Regular cardiac myocyte (primary cell): ENCODE measurements at places on chromosomes 3 and 15. TPM values are rescaled to one million over a fixed set of nuclear protein-coding genes. Genes with fewer than 3 reads are reported as not detected.

SLC28A2 gene
- total RNA-seq, result under 0.01 TPM in 1 of 2 replicates, not detected in the other

CISH gene
- total RNA-seq, result 0.28 and 0.58 TPM in 2 replicates

C2CD4B gene
- total RNA-seq, result 0.19 and 0.28 TPM in 2 replicates

FOXL2 gene
- under 0.01 and 0.19 TPM in 2 replicates for total RNA-seq

SAMMSON gene
- total RNA-seq, result 0.28 TPM in 1 of 2 replicates, not detected in the other

GOLGA8T gene
- 0.28 TPM in 1 of 2 replicates, not detected in the other for total RNA-seq

SUMF1 gene
- total RNA-seq, result 61.9 and 215 TPM in 2 replicates

KCNAB1 gene
- total RNA-seq, result 0.19 and 4.8 TPM in 2 replicates

SLC2A2 gene
- total RNA-seq, result not detected in 2 replicates

TIMP4 gene
- 0.77 and 2.3 TPM in 2 replicates for total RNA-seq

ZIC4 gene
- not detected in 2 replicates for total RNA-seq

NCKIPSD gene
- 12.1 and 18.0 TPM in 2 replicates for total RNA-seq

ADAMTS17 gene
- 0.28 and 0.58 TPM in 2 replicates for total RNA-seq

EHHADH gene
- total RNA-seq, result 9.0 and 9.9 TPM in 2 replicates

LRRC3B gene
- total RNA-seq, result not detected in 2 replicates
